ENCODE measurements at places on chromosomes 1 and 21.

DNA sequence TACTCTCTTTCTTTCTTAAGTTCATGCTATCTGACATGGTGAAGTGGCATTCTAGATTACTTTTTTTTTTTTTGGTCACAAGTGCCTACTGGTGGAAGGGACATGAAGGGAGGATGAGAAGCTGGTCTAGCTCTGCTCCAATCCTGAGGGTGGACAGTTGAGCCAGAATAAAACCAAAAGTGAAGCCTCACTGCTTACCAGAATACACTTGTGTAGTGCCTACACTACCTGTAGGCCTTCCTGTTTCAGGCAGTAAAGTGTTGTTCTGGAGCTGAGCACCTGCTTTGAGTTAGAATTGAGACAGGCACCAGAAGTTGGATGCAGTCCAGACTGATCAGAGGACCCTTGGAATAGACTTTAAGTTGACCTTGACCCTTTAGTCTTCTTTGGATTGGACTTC, 40.4 kb upstream of the APOBEC4 start:
- DNase-seq: no peak

GRCh38 chr1:56484695-56485094, 94.7 kb downstream of the PLPP3 start:
- no peak for DNase-seq

DNA sequence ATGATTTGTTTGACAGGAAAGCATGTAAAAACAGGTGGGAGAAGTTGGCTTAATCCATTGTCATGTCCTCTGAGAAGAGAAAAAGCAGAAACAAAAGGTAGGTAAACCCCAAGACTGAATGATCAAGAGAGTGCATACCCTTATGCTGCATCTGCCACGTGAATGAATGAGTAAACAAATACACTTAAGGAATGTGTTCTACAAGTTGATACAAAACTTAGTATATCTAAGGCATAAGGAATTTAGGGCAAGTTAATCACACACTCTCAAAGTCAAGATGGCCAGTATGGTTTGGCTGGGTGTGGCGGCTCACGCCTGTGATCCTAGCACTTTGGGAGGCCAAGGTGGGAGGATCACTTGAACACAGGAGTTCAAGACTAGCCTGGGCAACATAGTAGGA, 34.2 kb downstream of the HMCN1 start:
- no peak for DNase-seq

DNA sequence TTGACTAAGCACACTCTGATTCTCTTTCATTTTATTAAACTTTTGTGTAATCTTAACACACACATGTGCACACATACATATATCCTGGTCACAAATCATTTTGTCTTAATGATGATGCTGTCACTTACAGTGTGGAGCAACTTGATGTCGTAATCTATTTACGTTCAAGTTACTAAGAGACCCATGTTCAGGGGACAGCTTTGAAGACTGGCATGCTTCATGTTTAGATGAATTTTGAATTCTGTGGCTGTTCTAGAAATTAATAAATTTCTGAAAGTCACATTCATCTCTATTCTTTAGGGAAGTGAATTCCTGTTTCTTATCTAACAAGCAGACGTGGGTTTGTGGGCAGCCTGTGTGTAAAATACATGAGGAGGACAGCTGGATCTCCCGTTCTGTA, 1637.8 kb downstream of the PLA2G4A start:
- DNase-seq: no peak

- DNase-seq: no peak
Observed at GRCh38 chr1:34780528-34780927, 486 bp upstream of the GJB3 start.

DNA sequence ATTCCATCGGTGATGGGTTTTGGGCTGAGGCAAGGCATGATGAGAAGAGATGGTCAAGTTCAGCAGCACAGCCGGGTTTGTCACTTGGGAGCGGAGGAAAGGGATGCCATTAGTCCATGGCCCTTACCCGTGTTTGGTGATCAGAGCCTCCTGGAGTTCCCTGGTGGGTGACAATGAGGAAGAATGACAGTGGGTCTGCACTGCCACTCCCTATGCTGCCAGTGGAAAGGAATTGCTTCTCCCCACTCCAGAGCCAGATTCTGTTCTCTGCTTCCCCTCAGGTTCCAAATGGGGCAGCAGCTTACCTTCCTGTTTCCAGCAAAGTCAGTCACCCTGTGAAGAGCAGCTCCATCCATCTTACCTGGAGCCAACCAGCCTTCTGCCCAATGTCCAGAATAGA, 393.1 kb downstream of the PTPRU start:
- no peak for DNase-seq

- DNase-seq: no peak
Observed at GRCh38 chr1:36787312-36787913, 246.9 kb downstream of the GRIK3 start.

DNA sequence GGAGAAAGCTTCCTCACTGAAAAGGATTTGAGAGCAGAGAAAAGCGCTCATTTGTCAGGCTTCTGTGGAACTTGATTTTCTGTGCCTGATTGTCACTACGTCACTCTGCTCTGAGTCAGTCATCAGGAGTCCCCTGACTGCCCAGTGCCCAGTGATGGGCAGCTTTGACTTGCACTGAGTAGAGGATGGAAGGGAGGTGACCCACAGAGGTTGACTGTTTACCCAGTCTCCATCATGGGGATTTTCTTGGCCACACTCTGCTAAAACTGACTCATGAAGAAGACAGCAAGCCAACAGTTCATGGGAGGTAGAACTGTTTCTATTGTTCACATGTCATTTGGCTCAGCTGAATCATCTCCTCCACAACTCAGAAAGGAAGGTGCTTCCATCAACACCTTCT, 82.1 kb upstream of the DUSP10 start:
- no peak for DNase-seq

DNA sequence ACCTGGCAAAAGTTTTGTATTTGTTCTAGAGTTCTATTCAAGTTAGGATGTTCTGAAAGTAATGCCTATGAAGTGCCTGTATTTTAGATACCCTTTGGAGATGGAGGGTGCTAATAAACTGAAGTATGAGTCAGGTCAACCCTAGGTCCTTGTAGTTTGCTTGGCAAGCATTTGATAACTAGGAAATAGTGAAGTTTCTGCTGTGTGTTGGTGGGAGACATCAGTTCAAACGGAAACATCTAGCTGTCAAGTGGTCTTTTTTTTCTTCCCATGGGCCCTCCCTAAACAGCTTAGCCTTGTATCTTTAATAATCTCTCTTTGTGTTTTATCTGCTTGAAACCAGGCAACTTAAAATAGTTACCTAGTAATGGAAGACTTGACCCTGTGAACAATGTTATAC, 4.5 kb downstream of the MRPS6 start:
- DNase-seq: no peak

GRCh38 chr1:234357831-234358230, 15.4 kb upstream of the COA6 start:
- DNase-seq: no peak

DNA sequence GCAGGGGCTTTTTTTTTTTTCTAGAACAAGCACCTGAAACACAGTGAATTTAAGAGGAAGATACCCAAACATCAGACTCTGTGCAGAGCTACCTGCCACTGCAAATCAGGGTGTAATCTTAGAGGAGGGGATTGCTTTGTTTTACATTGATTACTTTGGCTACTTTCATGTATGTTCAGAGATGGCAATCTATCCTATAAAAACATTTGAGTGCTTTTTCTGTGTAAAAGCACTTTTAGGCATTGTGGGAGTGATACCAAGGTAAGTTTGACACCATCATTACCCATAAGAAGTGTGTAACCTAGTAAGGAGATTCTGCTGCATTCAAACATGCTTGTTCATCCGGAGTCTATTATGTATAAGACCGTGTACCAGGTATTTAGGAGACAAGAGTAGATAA, 50.1 kb downstream of the ZFYVE9 start:
- DNase-seq: no peak

DNA sequence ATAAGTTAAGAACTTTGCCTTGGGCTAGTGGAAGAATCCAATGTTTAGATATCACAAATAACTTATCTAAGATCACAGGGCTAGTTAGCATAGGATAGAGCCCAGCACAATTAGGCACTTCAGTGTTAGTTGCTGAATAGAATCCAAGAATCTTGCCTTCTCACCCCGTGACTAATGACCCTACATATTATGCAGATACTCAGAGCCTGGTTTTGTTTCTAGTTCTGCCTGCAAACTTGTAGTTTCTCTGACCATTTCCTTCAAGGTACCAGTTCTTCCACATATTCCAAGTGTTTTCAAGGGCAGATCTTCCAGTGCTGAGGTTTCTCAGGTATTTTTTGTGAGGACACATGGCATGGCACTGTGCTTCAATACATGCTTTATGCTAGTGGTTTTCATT, 239.3 kb downstream of the KCNK2 start:
- no peak for DNase-seq

DNA sequence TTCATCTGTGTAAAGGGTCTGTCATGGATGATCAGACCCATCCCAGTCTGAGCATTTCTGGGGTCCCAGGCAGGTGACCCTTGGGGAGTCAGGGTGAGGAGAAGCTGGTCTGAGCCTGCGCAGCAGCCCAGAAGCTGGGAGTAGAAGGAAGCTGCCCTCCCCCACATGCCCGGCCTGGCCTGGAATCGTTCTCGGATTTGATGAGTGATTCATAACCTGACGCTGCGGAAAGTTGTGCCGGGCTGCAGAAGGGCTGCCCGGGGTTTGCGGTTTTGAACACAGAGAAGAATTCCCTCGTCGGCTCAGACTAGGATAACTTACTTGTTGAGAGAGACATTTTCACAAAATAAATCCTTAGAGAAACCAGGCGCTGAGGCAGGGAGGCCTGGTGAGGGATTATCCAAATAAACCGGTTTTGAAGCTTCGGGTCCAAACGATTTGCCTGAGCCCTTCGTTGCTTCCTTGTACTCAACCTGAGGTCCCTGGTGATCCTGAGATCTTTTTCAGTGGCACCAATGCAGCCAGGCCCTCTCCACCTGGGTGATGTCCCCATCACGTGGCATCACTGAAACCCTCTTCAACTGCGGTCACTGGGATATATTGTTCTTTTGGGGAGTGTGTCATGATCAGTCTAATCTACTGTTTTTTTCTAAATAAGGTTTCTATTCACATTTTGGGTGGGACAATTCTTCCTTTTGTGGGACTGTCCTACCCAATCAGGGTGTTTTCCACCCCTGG, 29.2 kb downstream of the EPHB2 start:
- no peak for DNase-seq

DNA sequence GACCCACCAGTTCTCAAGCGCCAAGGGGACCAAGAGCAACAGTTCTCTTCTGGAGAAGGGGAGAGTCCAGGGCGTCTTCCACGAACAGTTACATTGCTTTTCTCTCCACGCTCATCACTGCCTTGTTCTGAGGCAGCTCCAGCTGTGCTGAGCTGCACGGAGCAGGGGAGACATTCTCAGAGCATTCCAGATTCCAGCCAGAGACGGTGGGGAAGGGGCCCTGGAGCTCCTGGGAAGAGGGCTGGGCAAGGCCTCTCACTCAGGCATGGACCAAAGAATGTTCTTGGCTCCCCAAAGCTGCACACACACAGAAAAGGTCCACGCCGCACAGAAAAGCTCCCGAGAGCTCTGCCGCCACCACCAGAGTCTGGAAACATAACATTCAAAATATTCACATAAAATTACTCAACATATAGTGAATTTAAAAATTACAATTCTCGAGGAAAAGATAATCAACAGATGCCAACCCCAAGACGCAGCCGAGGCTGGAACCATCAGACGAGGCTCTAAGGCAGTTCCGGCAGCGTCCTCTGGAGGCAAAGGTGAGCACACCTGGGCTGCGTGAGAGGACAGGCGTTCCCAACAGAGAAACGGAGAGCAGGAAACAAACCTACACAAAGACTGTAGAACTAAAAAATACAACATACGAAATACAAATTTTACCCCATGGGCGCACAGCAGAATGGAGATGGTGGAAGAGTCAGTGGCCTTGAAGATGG, 40.5 kb downstream of the UBE2G2 start:
- DNase-seq: no peak

GRCh38 chr1:24803220-24803619, 58.0 kb downstream of the CLIC4 start:
- DNase-seq: no peak

GRCh38 chr1:212158912-212159796, 123.6 kb downstream of the DTL start:
- no peak for DNase-seq

GRCh38 chr1:77688939-77689338, 6.5 kb upstream of the ZZZ3 start:
- no peak for DNase-seq

DNA sequence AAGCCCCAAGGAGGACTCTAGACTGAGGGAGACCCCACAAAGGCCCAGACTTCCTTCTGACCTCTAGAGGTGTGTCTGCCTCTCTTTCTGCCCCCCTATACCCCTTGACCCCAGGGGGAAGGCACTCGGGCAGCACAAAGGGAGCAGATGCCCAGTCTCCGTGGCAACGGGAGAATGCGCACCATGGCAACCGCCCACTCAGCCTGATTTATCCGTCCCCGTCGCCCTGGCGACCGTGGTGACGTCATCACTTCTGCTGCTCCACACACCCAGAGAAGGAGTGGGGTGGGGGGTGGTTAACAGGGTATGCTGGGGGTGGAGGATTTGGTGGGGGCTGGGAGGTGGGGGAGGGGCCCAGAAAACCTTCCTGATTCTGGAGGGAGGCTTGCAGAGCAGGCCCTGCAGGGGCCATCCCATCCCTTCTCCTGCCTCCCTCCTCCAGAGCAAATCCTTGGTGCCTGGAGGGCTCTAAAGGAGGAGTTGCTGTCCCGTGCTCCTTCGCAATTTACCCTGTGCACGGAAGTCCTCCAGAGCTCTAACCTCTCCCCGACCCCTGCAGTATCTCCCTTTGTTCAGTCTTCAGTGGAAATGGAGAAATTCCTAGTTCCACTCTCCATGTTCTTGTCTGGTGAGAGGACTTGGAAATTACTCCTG, 6.3 kb downstream of the CELF3 start:
- no peak for DNase-seq

GRCh38 chr1:151501474-151501873, 9.7 kb upstream of the CGN start:
- DNase-seq: no peak

DNA sequence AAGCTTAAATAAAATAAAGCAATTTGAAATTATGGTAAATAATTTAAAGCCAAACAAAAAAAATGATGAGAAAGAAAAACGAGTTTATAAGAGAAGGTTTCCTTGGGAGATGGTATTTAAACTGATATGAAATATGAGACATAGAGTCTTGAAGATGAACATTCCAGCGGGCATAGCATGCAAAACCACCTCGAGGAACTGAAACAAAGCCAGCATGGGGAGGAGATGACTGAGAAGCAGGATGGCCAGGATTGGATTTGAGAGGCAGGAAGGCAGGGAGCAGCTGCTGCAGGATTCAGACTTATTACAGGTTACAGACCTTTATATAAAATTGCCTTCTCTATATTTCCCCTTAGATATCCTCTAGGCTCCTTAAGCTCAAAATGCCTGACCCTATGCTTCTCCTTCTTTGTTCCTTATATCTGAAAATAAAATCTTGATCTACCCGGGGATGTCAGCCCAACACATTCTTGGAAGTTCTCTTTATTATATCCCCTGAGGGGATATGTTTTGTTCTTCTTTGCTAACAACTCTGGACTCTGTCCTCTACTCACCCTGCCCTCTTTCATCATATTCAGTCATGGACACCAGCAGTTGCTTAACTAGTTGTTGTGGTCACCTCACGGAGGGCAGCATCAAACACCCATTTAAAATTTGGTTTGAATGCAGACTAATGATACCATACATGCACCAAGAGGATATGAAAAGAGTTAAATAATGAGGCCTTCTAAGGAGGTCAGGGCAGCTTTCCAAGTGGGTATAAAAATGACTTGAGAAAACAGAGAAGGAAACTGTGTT, 719.1 kb upstream of the B3GALT2 start:
- DNase-seq: no peak

- no peak for DNase-seq
Observed at GRCh38 chr1:224133741-224134299, 19.9 kb downstream of the FBXO28 start.

Data from stimulated activated CD4-positive, alpha-beta T cell treated with anti-CD3 and anti-CD28 coated beads, TNF-alpha, amount 100 ng/mL, for 24 hours (primary cell).